Amygdala (tissue), 56 donors: ENCODE measurements at places on chromosomes 11 and 22.

DNA sequence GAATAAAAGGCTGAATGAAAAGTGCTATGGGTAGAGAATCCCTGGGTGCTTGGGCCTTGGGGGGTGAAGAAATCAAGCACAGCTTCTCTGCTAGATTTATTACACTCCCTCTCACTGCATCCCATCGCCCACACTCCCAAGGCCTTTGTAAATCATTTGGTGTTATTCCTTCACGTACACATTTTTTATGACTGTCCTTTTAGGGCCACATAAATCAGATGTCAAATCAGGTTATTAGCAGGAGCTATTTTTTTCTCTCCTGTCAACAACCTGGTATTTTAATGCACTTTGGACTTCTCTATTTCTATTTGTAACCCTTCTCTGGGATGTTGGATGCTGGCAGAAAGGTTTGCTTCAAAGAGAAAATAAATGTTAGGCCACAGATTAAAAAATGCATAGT is 408.8 kb downstream of the INSC start:
- no peak for DNase-seq

GRCh38 chr11:47572715-47573255 is 6.0 kb downstream of the KBTBD4 start:
- DNase-seq, result no peak

- no peak for DNase-seq
Measured at GRCh38 chr11:36399236-36399635, 103.1 kb downstream of the PRR5L start.

DNA sequence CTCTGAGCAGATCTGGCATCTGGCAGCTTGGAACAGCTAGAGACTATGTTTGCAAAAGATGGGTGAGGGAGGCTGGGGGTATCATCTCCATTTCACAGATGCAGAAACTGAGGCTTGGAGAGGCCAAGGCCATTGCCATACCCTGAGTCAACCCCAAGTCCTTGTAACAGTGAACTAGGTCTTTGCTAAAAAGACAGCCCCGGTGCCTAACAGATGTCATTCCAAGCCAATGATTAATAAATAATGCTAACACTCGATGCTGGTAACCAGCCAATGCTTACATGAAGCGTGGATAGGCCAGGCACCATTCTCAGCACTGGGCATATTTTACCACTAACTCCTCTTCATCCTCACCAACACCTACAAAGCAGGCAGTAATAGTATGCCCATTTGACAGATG is 164.0 kb downstream of the MN1 start:
- no peak for DNase-seq

DNA sequence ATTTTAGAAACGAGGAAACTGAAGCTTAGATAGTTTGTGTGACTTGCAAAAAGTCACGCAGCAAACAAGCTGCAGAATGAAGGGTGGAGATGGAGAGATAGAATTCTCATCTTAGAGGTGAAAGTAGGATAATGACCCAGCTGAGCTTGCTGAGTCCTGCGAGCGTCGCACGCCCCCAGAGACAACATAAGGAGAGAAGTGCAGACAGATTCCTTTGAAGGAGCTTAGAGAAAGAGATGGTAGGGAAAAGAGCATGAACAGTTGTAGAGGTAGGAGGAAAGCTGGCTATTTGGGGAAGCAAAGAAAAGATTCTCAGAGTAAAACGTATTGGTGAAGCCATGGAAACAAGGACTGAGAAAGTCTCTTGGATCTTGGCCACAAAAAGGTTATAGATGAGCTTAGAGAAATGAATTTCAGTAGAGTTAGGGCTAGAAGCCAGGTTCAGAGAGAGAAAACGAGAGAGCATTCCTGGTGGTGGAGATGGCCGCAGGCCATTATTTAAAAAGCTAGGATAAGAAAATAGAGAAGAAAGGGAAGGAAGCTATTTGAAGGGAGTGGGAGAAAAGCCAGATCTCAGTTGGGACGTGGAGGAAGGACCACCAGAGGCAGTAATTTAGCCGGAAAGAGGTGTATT is 44.8 kb downstream of the FAM83F start:
- no peak for DNase-seq

DNA sequence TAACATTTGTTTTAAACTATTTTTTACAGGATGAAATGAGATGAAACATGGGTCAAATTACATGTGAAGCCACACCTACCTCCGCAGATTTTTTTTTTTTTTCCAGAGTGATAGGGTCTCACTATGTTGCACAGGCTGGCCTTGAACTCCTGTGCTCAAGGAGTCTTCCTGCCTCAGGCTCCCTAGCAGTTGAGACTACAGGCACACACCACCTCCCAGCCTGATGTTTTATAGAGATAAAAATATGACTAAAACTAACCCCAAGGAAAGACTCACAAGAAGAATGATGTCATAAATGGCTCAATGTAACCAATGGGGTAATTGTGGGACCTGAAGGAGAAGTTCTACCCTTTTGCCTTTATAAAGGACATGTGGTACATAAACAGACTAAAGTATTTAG is 52.3 kb upstream of the SOX6 start:
- DNase-seq, result no peak

DNA sequence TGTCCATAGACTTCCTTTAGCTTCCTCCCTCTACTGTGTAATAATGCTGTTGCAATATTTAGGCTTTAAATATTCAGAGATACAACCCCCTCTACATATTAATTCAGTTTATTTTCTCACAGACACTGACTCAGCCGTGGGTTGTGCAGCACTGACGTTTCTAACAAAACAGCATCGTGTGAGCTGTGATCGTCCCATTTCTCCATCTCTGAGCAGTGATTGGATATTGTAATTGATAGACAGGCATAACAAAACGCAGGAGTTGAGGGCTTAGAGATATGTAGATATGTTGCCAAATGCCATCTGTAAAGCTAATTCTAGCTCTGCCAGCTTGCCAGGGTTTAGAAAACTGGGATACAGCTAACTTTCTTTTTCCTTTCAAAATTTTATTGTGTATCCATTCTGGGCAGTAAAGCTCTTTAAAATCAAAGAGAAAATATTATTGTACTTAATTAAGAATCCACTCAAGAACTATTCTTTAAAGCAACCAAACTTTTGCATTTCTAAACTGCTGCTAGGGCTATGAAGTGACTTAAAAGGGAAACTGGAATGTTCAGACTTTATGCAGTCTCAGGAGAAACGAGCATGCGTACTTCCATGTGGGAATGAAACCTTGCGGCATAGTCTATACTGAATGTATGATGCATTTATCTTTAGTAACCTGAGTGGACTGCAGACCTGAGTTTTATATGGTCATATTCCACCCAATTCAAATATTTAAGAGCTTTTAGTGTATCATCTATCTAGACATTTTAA is 22.7 kb downstream of the BTBD10 start:
- peak; percentile 47 for DNase-seq
